ENCODE measurements at places on chromosomes 1 and 21.

- DNase-seq: no peak
Observed at GRCh38 chr1:167671727-167672511, 41.9 kb downstream of the RCSD1 start.

- DNase-seq: no peak
Observed at GRCh38 chr1:16628361-16629111, 15.2 kb upstream of the NBPF1 start.

DNA sequence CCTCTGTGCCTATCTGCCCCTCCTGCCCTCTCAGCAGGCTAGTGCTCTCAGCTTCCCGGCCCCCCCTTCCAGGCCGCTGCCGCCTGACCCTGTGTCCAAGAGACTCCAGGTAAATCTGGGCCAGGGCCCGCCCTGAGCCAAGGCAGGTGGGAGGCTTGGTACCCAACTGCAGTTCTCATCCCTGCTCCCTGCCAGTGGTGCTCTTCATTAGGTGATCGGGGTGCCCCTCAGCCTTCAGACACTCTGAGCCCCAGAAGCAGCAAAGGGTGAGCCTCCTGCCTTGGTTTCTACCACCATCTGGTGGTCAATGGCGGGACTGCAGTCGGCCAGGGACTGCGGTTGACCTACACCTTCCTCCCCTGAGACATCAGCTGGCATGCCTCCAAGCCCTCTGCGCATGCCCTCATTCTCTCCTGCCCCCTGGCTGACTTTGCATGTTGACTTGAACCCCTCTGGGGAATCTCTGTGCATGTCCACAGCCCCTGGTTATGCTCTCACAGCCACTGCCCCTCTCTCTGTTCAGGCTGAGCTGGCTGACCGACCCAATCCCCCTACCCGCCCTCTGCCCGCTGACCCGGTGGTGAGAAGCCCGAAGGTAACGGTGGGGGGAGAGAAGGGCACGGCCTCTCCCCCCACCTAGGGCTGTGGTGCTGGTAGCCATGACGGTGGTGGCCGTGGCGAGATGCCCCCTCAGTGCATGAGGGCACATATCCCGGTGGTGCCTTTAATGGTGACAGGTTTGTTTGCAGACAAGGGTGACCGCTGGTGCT lies 2.0 kb upstream of the EFNA4 start:
- DNase-seq: peak; percentile 97

DNA sequence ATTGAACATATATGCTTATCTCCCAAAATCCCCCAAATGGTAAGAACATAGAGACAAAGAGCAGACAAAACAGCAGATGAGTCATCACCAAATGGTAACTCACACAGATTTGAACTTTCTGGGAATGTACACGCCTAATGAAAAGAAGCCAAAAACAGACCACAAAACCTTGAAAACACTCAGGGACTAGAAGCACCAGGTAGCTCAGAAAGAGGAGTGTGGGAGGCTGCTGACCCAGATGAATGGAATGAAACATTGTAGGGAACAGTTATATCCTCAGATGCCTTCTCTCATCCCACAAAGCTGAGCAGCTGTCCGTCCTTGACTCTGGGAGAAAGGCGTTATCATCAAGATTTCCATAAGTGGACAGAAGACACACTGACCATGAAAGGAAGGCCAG lies 307.0 kb upstream of the USP25 start:
- DNase-seq: no peak

- no peak for DNase-seq
Observed at GRCh38 chr1:180500689-180501088, 1.7 kb downstream of the ACBD6 start.

DNA sequence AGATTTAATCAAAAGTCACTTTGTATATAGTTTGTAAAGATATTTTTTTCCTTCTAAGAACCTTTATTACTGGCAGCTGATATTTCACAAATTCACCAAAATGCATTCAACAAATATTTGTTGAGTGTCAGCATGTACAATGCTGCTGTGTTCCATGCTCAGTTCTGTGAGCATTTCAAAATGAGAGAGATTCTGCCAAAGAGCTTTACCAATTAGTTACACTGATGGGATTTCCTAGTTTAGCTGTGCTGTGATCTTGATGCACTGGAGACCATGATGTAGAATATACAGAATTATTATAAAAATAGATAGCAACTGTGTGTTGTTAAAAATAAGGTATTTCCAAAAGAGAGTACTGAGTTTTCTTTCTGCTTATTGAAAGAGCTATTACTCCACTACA lies 225.6 kb downstream of the BRINP3 start:
- no peak for DNase-seq

GRCh38 chr1:77484334-77484733 lies 198.1 kb downstream of the ZZZ3 start:
- no peak for DNase-seq

- no peak for DNase-seq
Observed at GRCh38 chr1:165395478-165395877, 39.0 kb upstream of the LMX1A start.

- no peak for DNase-seq
Observed at GRCh38 chr21:44723177-44724131, 12.1 kb upstream of the TSPEAR start.

- DNase-seq: no peak
Observed at GRCh38 chr1:88737338-88737927, 53.4 kb downstream of the PKN2 start.

DNA sequence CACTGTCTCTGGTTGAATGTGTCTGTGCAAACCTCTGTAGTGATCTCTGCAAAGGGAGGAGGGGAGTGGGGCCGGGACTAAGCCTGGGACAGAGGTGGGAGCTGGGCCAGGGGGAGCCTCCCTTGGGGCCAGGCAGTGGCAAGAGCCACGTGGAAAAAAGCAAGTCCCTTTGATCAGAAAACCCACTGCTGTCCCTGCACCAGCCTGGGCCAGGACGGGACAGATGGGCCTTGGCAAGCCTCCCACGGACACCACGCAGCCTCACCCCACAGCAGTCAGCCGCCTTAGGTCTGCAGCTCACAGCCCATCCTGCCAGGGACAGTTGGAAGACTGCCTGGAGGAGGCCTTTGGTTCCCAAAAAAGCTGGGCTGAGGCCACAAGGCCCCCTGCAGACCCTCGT lies 11.7 kb upstream of the TRAPPC10 start:
- DNase-seq: no peak

DNA sequence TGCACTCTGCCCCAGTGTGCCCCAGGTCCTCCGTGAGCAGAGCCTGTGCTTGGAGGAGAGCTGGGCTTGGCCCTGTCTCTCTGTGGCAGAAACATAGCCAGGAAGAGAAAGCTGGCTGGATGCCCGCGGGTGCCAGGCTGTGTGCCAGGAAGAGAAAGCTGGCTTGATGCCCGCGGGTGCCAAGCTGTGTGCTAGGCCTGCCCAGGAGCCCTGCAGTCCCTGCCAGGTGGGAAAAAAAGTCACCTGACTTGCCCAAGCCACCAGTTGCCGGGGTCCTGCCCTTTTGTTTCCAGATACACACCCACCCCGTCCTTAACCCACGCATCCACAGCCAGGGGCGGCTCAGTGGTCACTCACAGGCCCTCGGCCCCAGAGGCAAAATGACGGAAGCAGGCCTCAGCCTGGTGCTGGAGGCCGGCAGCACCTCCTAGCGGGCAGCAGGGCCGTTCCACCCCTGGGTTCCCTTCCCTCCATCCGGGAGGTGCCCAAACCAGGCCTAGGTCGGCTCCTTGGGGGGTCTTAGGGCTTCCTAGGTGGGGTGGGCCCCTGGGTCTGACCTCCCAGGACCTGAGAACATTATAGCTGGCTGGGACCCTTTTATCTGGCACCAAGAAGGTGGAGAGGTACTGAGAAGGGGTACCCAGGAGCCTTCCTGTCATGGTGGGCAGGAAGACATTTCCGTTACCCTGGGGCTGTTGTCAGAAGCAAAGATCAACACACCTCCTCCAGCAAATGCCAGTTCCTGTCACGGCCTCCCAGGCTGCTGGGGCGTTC lies 9.1 kb downstream of the ITGB2 start:
- DNase-seq: no peak

DNA sequence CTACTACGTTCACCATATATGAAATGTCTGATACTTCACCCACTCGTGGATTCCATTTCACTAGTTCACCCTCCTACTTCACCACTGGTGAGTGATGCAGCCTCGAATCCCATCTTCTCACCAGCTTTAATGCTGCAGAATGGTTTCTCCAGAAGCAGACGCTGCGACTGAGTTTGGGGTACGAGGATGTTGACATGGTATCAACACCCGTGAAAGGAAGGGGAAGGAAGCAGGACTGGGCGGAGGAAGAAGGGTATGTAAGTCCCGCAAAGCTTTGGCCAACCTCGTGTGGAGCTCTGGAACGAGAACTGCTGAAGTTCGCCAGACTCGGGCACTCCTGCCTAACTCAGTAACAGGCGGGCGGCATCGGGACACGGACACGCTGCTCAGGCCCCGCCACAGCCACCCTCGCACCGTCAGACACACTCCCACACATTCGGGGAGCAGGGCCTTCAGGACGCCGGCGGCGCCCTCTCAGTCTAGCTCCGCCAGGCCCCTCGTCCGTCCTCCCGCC lies 833 bp upstream of the DIP2A start:
- no peak for DNase-seq

DNA sequence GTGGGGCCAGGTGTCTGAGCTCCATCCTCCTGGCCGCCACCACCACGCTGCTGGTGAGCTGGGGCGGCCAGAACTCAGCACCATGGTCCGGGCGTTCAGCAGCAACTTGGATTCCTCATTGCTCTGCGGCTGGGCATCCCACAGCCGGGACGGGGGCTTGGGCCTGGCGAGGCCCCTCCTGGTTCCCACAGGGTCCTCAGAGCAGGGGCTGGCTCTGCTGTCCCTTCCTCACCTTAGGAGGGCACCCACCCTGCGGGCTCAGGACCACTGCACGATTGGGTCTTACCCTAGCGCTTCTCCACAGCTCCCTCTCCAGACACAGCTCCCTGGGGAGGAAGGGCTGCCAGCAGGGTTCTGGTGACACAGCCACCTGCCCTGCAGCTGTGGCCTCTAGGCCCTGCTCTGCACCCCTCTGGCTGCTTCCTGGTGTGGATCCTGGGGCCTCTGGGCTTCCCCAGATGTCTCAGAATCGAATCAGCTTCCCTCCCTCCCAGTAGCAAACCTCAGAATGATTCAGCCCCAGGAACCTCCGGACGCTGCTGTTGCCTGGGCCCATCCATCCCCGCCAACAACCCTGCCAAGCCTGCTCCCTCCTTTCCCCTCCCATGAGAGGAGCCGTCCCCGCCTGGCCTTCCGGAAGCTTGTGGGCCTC lies 25.0 kb downstream of the CRYAA start:
- DNase-seq: no peak

DNA sequence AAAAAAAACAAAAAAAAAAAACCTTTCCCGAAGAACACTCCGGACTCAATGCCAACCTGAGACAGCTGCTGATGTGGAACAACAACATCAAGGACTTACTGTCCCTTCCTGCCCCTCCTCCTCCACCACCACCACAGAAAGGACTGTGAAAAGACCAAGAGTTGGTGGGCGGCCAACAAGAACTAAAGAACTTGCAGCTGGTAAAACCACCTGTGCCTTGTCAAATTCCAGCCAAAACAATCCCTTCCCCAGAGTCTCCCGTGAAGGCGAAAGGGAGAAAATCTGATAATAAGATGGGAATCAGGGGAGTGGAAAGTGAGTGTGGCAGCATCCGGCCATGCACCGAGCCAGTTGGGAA lies 88.9 kb downstream of the PROX1 start:
- no peak for DNase-seq

DNA sequence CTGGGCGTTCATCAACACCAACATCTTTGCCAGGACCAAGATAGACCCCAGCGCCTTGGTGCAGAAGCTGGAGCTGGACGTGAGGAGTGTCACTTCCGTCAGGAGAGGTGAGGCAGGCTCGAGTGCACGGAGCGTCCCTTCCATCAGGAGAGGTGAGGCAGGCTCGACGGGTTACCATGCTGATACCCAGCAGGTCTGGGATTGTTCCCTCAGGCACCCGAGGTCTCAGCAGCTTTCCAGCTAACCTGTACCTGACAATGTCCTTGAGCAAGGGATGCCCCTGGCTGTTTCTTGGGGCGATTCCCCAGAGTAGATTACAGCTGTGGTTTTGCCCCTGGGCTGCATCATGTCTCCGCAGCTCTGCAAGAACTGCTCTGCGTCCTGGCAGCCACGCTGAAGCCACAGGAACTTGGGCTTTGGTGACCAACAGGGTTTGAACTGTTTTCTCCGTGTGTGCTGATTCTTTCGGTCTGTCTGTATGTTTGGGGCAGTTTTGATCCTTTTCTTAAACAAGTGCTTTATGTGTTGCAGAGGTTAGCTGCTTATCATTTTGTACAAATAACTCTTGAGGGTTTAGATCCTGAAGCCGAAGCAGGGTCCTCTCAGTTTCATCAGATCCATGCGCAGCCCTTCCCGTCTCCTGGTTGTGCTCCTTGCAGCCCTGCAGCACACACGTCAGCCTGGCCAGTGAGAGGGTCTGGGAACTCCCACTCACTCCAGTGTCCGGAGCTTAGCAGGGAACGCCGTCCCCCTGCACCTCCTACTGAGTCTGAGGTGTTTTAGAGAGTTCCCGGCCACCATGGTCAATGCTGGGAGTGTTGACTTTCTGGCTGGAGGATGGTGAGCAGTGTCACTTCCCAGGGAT lies 4.1 kb downstream of the SLX9 start:
- no peak for DNase-seq

DNA sequence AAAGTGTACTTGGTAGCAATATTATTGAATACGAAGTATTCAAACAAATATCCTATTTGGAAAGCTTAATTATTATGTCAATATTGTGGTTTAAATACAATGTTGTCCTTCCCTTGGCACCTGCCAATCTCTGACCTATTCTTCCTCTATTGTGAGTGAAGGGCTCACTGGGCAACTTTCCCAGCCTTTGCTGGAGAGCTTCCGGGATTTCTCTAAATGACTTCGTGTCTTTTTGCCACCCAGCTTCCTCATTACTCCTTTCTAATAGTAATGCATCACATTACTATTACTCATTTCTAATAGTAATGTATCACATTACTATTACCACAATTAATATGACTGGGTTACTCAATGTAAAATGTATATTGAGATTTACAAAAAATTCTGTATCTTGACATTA lies 880.6 kb downstream of the BRINP3 start:
- no peak for DNase-seq

DNA sequence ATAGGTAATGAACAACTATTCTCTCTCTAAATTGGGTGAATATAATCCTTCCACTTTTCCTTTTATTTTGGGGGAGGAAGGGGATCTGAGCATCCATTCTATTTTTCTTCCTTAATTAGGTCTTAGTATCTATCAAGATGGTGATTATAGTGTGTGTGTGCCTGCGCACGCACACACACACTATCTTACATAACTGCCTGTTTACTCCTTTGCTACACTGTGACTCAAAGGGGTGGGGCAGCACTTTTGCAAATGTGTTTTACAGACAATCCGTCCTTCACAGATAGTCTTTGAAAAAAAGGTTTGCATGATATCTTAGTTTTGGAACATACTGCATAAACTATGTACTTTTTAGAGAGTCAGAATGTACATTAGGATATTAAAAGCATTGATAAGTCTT lies 191.5 kb downstream of the SDCCAG8 start:
- DNase-seq: no peak
